ENCODE measurements at places on chromosomes 2 and 18.

GRCh38 chr18:12491611-12492435 is 84.1 kb downstream of the PRELID3A start:
- no peak for DNase-seq

DNA sequence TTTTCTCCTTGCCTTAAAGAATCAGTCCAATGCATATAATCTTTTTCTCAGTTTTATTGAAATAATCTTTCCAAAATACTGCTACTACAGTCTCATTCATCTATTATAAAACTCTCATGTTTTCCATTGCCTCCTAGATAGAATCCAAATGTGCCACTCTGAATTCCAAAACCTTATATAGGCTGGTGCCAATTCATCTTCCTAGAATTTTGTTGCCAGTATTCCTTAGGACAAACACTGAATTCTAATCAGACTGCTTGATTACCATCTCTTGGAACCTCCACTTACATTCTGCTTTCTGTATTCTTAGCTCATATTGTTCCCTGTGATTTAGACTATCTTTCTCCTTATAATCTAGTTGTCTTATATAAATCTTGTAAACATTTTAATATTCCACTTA is 427.6 kb upstream of the DCC start:
- DNase-seq: no peak

GRCh38 chr2:206160125-206160806 is 571 bp downstream of the EEF1B2 start:
- no peak for DNase-seq

DNA sequence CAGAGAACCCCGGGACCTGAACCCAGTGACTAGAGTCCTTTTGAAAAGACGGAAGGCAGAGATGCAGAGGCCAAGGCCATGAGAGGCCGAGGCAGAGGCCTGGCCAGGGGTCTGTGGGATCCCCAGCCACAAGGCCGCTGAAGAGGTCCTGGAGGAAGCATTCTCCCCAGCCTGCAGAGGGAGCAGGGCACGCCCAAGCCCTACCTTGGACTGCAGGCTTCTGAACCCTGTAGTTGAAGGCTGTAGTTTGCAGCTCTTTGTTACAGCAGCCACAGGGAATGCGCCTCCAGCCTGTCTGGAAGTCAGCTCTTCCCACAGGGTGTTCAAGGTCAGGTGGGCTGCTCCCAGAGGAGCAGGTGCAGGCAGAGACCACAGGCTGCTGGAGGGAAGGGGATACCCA is 22.1 kb upstream of the PXDN start:
- DNase-seq: no peak

DNA sequence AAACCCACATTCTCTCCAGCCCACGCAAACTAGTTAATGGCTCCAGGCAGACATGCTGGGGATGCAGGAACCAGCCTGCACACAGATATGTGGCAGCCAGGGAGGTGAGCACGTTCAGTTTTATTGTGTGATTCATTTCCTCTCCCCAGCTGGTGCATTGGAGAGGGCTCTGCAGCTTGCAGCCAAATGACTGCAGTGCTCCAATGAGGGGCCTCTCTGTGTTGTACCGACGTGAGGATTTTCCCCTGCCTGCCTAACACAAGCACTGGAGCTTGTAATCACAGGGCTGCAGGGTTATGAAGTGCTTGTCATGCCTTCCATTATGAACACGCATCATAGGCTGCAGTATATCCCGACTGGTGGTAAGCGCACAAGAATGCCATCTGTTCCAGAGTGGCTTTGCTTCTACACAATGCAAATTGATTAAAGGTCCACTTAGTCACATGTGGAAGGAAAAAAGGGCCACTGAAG is 92.3 kb upstream of the THUMPD2 start:
- DNase-seq: no peak

DNA sequence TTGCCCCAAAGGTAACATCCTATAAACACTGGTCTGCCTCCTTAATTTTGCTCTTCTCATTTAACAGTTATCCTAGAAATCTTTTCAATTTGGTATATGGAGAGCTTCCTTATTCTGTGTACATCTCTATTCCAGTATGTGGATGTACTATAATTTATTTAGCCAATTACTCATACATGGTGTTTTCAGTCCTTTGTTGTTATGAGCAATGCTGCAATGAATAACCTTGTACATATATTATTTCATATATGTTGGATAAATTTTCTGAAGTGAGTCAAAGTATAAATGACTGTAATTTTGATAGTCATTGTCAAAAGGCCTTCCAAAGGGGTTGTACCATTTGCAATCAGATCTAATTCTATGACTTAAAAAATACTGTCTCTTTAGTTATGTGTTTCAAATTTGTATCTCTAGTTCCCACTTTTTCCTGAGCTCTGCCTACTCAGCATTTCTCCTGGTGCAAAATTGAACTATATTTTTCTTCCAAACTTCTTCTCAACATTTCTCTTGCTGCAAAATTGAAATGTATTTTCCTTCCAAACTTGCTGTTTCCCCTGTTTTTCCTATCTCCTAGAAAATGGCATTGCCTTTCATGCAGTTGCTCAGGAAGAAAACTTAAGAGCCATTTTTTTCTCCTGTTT is 153.3 kb upstream of the OTX1 start:
- DNase-seq: no peak

DNA sequence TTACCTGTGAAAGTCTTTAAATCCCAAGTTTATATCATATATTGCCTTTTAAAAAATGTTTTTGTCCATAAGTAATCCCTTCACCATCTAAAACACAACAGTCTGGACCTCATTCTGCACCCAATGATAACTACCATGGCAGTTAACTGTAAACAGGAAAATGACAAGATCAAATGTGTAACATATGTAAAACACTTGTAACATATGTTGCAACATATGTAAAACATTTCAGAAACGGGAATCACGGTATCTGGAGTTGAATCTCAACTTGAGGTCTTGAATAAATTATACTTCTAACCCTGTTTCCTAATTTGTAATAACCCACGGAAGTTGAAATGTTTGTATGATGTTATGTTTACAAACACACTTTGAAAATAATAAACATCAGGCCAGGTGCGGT is 6.2 kb downstream of the LRPPRC start:
- DNase-seq: no peak

- no peak for DNase-seq
Measured at GRCh38 chr2:127740665-127741288, 39.5 kb downstream of the SFT2D3 start.

- DNase-seq: no peak
Measured at GRCh38 chr2:232973011-232973735, 39.9 kb downstream of the NGEF start.

DNA sequence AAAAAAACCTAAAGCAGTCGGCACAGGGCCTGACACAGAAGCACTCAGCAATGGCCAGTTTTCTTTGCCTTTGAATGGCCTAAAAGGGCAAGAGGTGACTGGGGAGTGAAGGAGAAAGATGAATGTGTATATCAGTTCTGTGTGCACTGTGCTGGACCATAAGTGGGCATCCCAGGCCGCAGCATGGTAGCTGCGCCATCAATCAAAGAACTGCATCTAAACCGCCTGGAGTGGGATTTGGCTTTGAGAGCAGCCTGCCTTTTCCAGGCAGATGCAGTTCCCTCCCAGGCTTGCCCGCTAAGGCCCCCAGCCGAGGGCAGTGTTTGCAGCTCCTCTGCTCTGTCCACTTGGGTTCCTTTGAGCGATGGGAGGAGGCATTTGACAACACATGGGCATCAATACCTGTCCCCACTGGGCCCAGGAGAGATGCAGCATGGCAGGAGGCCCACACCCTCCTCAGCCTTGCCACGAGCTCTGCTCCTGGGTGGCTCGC is 144.1 kb downstream of the FAM210A start:
- no peak for DNase-seq

DNA sequence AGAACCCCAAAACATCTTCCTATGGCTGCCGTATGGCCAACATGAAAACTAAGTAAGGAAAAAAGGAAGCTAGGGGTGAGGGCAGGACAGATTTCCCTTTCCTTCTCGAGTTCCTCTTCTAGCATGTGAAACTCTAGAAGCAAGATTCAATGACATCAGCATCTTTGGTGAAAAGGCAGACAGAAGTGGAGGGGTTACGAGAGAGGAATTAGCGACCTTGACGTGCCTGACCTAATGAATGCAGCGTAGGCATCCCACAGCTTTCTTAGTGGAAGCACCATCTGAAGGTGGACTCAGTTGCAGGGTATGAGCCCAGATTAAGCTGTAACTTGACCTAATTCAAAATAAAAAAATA is 47.9 kb upstream of the PELI1 start:
- DNase-seq: no peak

- no peak for DNase-seq
Measured at GRCh38 chr2:2623939-2624338, 292.9 kb upstream of the MYT1L start.

GRCh38 chr2:225765820-225766219 is 366.3 kb downstream of the NYAP2 start:
- DNase-seq: no peak

DNA sequence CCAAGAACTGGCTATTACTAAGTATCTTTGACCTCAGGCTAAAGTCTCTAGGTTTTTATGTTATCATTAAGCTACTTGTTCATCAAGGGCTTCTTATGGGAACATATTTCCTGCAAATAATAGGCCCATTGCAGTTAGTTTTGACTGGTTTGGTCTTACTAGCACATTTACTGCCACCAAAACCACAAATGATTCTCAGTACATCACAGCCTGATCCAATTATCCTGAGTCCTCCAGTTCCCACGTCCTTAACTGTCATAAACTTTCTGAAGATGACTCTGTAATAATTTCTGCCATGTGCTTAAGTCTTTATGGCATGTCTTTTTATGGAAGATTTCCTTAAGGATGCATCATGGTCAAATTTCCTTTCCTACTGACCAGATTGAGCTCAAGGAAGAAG is 123.3 kb upstream of the TANK start:
- DNase-seq: no peak

- no peak for DNase-seq
Measured at GRCh38 chr2:16114836-16115235, 174.5 kb downstream of the MYCN start.

GRCh38 chr18:35494251-35495220 is 3.2 kb downstream of the INO80C start:
- no peak for DNase-seq

GRCh38 chr2:241771286-241772062 is 5.1 kb upstream of the GAL3ST2 start:
- DNase-seq: no peak

DNA sequence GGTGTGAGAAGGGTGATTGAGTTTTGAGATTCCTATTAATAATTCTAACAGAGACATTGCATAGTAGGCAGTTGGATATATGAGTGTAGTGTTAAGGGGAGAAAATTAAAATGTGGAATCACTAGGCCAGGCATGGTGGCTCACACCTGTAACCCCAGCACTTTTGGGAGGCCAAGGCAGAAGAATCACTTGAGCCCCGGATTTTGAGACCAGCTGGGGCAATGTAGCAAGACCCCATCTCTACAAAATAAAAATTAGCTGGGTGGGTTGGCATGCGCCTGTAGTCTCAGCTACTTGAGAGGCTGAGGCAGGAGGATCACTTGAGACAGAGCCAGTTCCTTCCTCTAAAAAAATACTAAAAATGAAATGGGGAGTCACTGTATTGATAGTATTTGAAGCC is 150.6 kb downstream of the MCFD2 start:
- DNase-seq: no peak

- DNase-seq: no peak
Measured at GRCh38 chr18:904218-905090, at the start of gene ADCYAP1. Gene ADCYAP1 (plus strand): TSS chr18:904871. CDS start chr18:905387, 516 bp downstream.

GRCh38 chr2:11365096-11365879 is 20.9 kb upstream of the ROCK2 start:
- no peak for DNase-seq

- DNase-seq: no peak
Measured at GRCh38 chr2:213740453-213740852, 456.2 kb downstream of the SPAG16 start.

- no peak for DNase-seq
Measured at GRCh38 chr2:38789691-38790090, 11.7 kb downstream of the GEMIN6 start.

DNA sequence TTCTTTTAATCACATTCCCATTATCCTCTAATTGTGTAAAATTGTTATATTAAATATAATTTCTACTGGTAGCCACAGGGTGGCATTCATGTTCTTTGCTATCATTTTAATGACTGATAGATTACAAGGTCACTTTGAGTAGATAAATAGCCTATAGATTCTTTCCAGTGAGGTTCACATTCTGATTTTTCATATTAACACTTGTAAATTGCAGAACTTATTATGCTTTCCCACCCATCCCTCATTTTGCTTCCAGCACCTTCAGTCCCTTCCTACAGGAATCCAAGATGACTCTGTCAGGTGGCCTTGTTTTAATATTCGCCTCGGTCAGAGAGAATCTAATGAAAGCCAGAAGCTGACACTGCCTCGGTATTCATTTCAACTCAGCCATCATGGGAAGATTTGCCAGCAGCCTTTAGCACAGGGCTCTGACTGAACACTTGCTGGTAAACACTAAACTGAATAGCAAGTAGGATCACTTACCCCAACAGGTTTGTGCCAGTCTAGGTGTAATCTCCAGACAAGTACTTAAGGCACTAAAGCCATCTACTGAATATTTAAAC is 101.2 kb upstream of the FSHR start:
- DNase-seq: no peak

- no peak for DNase-seq
Measured at GRCh38 chr18:66646609-66647008, 42.7 kb upstream of the CDH19 start.

DNA sequence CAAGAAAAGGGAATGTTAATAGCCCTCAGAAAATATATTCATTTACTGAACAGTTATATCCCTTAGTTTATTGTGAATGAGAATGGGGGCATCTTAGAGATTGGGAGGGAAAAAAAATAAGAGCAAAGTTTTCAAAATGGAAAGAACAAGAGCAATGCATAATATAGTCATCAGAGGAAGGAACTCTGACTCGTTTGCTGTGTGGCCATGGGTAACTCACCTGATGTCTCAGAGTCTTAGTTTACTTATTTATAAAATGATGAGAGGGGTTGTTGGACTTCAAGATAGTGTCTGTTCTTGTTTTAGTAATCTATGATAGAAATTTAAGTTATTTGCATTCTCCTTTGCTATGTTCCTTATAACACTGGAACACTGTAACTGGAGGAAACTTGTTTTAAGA is 70.7 kb downstream of the EML4 start:
- no peak for DNase-seq

DNA sequence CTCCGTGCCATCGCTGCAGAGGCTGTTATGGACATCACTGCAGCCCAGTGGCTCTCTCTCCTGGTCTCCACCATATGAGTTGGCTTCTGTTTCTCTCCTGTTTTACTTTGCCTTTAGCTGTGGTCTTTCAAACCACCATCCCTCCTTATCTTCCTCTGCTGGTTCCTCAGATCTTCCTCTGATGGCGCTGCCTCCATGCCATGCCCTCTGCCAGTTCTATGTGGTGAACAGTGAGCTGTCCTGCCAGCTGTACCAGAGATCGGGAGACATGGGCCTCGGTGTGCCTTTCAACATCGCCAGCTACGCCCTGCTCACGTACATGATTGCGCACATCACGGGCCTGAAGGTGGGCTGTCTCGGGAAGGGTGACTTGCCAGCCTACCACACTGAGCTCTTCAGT is 13.1 kb downstream of the TYMS start:
- no peak for DNase-seq

DNA sequence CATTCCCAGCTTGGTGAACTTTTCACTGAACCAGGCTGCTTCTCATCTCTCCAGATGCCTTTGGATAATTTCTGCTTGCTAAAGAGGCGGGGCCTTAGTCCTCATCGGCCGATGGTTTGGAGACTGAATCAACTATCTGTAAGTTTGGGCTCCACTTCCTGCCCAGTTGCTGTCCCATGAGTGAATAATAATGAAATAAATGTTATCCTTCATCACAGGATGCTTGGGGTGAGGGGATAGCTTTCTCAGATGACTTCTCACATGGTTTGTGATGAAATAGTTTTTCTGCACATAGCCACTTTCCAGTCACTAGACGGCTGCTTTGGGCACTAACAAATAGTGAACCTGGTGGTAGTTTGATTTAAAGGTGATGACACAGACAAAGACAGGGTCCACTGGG is 376.6 kb upstream of the TRIB2 start:
- DNase-seq: no peak

All from Panc1 (cell line).